ENCODE measurements at places on chromosomes 12 and 14. TPM values are rescaled to one million over a fixed set of nuclear protein-coding genes. Genes with fewer than 3 reads are reported as not detected.

Gene FBXO34
- total RNA-seq: 43.6 TPM

Gene EEF1AKMT3
- total RNA-seq: 3.1 TPM

Gene DNAH10
- total RNA-seq: 0.06 TPM

Gene SIX6
- total RNA-seq: not detected

Gene STAC3
- 2.7 TPM for total RNA-seq

Gene TPH2
- total RNA-seq: 0.12 TPM

Gene ACOT6
- not detected for total RNA-seq

Gene DTX3
- total RNA-seq: 33.8 TPM

Gene LGMN
- total RNA-seq: 14.0 TPM

Gene CIDEB
- total RNA-seq: 26.0 TPM

Gene POTEG
- total RNA-seq: not detected

Gene KRT3
- total RNA-seq: not detected

Gene HCAR3
- total RNA-seq: not detected

Gene LALBA
- not detected for total RNA-seq

Gene TAS2R7
- total RNA-seq: not detected

Gene KRT78
- total RNA-seq: not detected

Gene TAS2R46
- 1.1 TPM for total RNA-seq

Gene CLEC2D
- 294 TPM for total RNA-seq

Gene TSPAN9
- total RNA-seq: 0.84 TPM

Gene CCDC184
- total RNA-seq: 0.47 TPM

Gene OVCH1
- total RNA-seq: not detected

Gene PLEKHG7
- not detected for total RNA-seq

Gene ABCD2
- 19.0 TPM for total RNA-seq

Gene RND1
- total RNA-seq: 0.89 TPM

Gene ACTR6
- 45.6 TPM for total RNA-seq

Gene TBC1D30
- 0.73 TPM for total RNA-seq

Gene TMEM233
- total RNA-seq: not detected

Gene PPFIBP1
- total RNA-seq: 5.2 TPM

Gene TSPAN8
- total RNA-seq: not detected

Gene SLC41A2
- 3.7 TPM for total RNA-seq

Gene NOXRED1
- 1.1 TPM for total RNA-seq

Gene TMEM117
- total RNA-seq: 3.7 TPM

Gene C3AR1
- total RNA-seq: 6.1 TPM

Gene CISTR
- not detected for total RNA-seq

Gene SMIM41
- not detected for total RNA-seq

Gene TSPAN31
- 30.6 TPM for total RNA-seq

Gene CLEC9A
- not detected for total RNA-seq

Gene BDKRB1
- total RNA-seq: not detected

Gene GPR162
- total RNA-seq: not detected

Gene NANOG
- not detected for total RNA-seq

Gene GALC
- total RNA-seq: 26.6 TPM

Gene INHBC
- total RNA-seq: not detected

Gene LYZ
- 40.5 TPM for total RNA-seq

Gene KDM5A
- total RNA-seq: 134 TPM

Gene LHX5
- not detected for total RNA-seq

Gene DTX1
- total RNA-seq: 7.0 TPM

Gene PRH1
- 18.0 TPM for total RNA-seq

Gene KLRF1
- 0.28 TPM for total RNA-seq

Gene ACSM4
- total RNA-seq: not detected
